ENCODE measurements at places on chromosomes 16 and 17.

DNA sequence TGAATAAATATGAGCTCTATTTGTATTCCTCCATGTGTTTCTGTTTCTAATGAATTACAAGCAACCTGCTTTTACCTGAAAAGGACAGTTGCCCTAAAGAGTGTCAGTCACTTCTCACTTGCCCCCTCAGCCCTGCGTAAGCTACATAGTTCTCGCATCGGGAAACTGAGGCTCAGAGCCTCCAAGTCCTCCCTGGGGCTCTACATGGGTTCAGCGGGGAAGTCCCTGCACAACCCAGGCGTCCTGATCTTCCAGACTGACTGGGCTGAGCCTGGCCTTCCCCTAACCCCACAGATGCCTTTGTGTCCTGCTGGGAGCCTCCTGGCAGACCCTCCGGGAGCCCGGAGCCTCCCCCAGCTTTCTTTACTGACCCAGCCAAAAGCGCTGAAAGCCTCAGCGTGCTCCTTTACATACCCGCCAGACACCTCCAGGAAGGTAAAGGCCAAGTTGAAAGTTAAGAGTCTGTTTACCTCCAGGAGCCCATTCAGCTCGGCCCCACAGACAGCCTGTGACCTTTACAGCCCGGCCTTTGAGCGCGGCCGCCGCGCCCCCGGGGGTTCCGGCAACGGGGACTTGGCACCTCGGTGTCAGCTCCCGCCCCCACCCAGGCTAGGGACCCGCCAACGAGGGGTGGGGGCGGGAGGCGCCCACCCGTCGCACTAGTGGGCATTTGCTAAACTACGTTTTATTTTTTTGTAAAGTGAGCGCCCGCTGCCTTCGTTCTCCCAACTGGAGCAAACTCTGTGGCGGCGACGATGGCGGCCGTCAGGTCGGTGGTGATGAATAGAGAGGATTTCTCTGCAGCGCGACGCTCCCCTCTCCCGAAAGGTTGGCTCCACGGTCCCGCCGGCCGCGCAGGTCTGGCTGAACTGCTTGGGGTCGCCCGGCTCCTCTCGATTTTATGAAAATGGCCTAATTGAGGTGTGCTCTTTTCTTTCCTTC lies 4.4 kb upstream of the HOXB13 start:
- DNase-seq, result no peak

DNA sequence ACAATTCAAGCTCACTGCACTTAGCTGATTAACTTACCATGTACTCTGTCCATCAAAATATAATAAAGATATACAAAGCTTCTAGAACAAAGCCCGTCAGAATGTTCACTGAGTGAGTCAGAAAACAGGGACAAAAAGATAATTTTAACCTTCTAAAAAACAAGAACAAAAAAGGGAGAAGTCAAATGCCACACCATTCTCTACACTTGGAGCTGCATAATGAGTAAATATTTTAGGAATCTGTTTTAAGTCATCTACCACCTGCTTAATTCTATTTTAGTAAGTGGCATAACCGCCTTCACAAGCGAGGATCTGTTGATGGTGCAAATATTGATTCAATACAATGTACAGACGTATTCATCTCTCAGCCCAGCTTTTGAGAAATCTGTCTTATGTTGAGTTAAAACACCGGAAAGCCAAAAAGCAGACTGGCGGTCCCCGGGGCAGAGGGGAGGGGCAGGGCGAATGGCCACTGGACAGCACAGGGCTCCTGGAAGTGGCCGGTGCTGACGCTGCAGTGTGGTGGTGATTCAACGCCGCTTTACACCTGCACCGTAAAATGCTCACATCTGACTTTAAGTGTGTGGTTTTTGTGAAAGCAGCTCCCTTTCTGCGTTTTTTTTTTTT lies 20.1 kb downstream of the RAB40B start:
- DNase-seq, result no peak

GRCh38 chr17:71427801-71428200 lies 693.0 kb upstream of the SOX9 start:
- no peak for DNase-seq

GRCh38 chr16:28181515-28181914 lies 30.2 kb downstream of the XPO6 start:
- no peak for DNase-seq

DNA sequence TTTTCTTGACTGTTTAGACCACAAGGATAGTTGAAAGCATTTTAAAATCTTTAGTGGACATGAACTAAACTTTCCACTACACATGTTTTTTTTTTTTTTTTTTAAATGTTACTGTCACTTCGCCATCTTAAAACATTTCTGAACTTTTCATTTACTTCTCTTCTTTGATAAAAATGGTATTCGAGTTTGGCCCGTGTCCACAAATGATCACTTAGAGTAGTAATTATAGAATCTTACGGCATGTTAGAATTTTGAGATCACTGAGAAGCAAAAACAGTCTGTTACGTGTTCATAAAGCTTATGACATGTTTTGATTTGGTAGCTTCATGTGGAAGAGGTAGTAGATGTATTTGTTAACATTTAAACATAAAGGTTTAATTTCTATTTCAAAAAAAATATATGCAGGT lies 1.1 kb downstream of the NSRP1 start:
- DNase-seq, result no peak

DNA sequence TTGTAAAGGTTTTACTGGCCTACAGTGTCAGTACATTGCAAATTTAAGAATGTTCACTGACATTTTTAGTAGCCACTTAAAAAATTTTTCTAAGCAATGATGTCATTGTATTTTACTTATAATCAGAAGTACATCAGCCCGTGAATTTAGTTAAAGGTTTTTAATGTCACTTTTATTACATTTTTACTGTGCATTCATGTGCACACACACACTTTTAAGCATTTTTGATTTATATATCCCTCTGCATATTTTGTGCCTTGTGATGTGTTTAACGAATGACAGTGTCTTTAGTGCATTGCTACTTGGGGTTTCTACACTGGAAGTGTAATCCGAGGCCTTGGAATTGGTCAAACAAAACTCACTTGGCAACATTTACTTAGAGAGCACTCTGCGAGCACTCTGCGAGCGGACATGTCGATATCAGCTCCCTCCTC lies 190.4 kb downstream of the WWOX start:
- no peak for DNase-seq

DNA sequence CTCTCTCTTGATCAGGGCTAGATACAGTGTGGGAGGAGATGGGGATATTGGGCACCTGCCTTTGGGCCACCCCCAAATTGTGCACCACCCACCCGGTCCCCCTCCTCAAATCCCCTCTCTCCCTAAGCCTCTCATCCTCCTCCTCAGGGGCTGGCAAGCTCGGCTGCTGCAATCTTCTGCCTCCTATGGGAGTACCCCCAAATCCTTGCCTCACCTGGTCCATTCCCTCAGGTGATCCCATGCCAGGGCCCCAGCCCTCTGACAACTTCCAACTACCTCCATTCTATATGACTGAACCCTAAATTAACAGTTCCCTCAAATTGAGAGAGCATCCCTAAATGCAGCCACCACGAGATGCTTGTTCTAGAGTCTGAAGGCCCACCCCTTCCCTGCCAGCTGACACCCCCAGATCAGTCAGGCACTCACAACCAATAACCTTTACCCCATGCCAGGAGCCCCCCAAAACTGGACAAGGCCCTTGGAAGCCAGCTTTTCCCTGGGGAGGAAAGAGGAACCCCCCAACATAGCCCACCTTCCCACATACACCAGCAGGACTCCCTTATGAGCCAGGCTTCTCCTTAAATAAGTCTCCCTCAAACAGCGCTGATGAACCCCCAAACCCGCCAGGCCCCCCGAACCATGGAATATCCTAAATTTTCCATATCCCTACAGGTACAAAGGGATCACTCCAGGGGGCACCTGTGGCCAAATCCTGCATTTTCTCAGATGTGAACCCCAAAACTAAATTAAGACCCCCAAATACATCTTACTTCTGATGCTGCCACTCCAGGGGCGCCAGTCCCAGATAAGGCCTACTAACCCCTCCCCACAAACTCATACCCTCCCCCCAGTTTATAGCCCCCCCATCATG lies 3.2 kb downstream of the DLG4 start:
- no peak for DNase-seq

DNA sequence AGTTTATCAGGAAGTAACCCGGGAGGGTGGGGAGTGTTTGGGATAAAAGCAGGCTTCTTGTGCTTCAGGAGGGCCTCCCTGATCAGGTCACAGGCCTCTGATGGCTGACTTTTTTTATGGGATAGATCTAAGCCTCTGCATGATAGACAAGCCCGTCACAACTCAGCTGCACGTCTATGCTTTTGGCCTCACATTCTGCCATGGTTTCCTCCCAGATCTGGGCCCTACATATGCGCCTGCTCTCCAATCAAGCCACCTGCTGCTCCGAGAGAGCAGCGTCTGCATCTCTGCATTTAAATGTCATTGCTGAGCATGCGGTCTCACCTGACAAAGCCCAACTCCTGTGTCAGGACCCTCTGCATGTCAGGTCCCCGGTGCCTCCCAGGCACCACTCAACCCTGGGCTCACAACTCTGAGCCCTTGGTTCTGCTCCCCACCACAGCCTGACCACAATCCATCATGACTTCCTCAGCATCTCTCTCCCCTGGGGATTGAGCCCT lies 45.3 kb upstream of the SREBF1 start:
- DNase-seq, result no peak

DNA sequence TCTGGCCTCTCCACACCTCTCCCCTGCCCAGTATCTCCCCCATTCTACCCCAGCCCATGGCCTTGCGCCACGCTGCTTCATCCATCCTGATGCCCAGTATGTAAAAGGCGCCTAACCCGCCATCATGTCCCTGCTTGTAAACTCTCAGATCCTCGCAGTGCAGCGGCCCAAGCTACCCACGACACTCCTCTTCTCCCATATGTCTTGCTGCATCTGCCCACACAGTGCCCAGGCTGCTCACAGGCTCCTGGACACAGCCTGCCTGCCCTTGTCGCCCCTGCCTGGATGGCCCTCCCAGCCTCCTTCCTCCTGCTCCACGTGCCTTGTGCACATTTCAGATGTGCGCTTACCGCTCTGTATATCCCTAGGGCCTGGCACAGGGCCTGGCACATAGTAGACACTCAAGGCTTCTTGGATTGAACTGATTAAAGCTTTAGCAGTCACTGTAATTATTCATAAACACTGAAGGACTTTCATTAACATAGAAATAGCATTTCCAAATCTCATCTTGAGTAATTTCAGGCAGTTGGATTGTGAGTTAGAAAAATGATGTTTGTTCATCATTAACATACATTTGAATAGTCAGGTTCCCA lies 129.1 kb downstream of the CLEC16A start:
- DNase-seq, result no peak

DNA sequence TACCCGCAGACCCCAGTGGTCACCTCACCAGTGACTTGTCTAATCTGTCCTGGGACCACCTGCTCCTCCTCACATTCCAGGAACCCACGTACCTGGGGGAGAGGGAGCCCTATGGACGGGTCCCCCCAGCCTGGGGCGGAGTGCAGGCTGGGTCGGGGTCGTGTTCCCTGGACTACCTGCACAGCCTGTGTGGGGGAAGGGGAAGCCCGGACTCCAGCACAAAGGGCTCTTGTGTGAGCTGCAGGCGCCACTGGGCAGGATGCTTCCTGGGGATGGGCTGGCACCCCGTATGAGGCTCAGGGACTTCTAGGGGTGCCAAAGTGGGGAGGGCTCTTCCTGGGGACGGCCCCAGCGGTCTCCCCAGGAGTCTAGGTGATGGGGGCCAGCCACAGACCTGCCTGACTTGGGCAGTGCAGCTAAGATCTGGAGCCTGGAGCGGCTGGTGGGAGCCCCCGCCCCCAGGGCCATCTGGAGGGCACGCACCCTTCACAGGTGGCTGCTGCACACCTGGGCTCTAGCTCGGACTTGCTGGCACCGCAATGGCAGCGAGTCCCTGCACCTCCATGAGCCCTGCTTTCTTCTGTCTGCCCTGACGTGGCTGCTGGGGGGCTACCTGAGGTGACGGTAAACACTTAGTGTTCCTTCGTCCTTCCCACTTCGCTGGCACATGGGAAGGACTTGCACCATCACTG lies 7.5 kb downstream of the VASN start:
- no peak for DNase-seq

DNA sequence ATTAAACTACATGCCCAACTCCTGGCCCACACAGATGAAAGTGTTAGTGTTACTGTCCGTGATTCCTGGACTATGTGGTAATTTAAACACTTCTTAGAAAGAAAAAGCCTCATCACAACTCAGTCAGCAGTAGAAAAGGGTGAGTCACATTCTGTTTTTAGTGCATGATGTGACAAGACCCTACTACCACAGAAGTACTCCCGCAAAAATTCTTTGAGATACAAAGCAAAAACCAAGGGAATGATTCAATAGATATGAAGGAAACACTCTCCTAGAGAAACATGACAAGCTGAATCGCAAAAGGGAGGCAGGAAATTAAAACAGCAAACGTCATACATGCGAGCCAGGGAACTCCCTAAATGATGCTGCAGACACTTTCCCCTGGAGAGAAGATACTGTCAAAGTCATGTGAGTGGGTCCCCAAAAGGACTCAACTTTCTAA lies 14.4 kb downstream of the SNN start:
- DNase-seq, result no peak

DNA sequence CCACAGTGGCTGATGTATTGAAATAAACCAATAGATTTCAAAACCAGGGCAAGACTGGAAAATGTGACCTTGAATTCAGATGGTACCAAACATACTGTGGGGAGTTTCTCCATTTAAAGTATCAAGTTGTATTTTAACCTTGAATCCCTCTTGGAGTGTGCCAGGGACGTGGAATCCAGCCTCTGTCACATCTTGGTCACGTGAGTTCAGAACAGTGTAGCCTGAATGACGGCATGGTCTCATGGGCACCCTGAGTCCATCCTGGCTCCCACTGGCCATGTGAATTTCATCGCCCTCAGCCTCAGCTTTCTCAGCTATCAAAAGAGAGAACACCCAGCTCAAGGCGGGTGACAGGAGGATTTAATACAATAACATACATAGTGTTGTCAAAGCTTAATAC lies 6.8 kb downstream of the ZNF771 start:
- DNase-seq, result no peak

DNA sequence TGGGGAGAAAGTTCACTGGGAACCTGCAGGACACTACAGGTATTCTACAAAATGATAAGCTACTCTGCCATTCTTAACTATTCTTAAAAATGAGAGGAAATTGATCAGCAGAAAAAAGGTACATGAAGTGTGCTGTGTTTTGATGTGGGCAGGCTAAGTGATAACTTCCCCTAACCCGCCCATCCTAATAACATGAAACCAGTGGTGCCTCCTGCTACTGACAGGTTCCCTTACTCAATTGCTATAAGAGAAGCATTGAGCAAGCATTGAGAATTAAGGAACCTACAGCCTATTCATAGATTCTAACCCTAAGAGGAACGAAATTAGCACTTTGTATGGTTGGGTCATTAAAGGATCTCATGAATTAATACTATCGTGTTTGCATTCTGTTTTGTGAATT lies 18.9 kb downstream of the XYLT1 start:
- DNase-seq, result no peak

- no peak for DNase-seq
Measured at GRCh38 chr16:27745348-27745747, 195.4 kb downstream of the KATNIP start.

- DNase-seq, result no peak
Measured at GRCh38 chr17:45221081-45222013, at the start of gene FMNL1. FMNL1 (plus strand) TSS chr17:45221885; CDS start chr17:45222125, 240 bp downstream.

GRCh38 chr17:76726776-76727718 lies at the start of gene METTL23:
METTL23 (plus strand) TSS chr17:76726839; CDS start chr17:76729711, 2,872 bp downstream.
- DNase-seq, result no peak
